ENCODE measurements at places on chromosomes 2 and 18.

GRCh38 chr2:241771286-241772062 lies 5.1 kb upstream of the GAL3ST2 start:
- no peak for DNase-seq

GRCh38 chr2:25673300-25674076 lies at the start of gene DTNB:
Gene DTNB (minus strand): TSS chr2:25673577. CDS start chr2:25652660, 20,917 bp downstream.
- peak; percentile 67 for DNase-seq

DNA sequence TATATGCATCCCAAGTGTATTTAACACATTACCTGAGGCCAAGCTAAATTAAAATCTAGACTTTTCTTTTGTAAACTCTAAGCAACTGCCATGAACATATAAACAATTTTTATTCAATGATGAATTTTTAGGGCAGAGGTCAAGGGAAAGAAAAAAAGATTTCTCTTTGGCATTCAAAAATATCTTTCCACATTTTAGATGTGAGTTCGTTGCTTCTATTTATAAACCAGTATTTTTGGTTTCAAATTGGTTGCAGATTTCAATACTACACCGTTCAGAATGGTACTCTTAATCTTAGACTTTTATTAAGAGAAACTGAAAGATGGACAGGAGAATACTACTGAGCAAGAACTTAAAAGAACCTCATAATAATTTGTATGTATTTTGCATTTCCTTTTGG lies 293.6 kb upstream of the CCDC68 start:
- no peak for DNase-seq

GRCh38 chr2:159267921-159268320 lies 18.6 kb downstream of the WDSUB1 start:
- no peak for DNase-seq

- DNase-seq, result no peak
Observed at GRCh38 chr2:162074632-162074895, 549 bp upstream of the DPP4 start.

- no peak for DNase-seq
Observed at GRCh38 chr2:179020156-179020750, 29.7 kb downstream of the CCDC141 start.

DNA sequence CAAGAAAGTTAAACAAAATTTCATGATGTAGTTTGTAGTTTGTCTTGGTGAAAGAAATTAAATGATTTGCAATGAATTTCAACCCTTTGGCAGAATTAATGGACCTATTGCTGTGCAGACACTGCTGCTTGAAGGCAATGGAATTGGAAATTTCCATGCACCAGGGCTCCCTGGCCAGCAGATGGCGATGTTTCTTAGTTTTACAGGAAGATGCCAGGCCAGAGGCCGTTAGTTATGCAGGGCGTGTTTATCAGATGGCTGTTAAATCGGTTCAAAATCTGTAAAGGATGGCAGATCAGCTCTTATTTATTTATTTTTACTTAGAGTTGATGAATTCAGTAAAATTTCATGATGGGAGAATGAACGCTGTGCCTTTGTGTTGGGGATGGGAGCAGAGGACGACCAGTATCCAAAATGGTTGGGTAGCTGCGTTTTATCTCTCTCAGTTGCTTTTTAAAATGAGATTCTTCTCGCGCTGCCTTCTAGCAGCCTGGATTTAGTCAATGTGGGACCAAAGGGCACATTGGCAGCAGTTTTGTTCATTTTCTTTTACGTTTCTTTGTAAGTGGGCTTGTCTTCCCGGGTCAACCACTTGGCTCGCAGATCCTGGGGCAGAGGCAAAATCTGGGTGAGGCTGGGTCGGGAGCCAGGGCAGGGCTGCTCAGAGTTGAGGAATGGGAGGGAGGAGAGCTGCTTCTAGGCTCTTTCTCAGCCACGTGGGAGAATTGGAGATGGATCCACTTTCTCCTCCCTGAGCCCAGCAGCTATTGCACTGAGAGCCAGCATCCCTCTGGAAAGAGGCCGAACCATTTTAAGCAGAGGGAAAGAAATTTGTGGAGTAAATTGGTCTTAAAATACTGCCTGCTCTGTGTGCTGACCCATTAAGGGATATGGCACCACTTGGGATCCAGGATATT lies 344.0 kb downstream of the PIK3C3 start:
- peak; percentile 92 for DNase-seq

DNA sequence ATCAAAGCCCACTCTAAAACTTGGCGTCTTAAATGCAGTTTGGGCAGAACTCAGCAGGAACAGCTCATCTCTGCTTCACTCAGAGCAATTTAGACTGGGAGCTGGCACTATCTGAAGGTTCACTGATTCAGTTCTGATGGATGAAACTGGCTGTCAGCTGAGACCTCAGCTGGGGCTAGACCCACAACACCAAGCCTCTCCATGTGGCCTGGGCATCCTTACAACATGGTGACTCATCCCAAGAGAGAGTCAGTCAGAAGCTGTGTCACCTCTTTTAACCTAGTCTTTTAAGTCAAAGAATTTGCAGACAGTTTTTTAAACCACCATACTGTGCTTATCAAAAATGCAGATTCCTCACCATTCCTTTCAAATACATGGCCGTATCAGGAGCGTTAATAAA lies 62.6 kb upstream of the ZNF397 start:
- DNase-seq, result no peak

GRCh38 chr2:230423851-230424458 lies 8.0 kb downstream of the SP100 start:
- no peak for DNase-seq

DNA sequence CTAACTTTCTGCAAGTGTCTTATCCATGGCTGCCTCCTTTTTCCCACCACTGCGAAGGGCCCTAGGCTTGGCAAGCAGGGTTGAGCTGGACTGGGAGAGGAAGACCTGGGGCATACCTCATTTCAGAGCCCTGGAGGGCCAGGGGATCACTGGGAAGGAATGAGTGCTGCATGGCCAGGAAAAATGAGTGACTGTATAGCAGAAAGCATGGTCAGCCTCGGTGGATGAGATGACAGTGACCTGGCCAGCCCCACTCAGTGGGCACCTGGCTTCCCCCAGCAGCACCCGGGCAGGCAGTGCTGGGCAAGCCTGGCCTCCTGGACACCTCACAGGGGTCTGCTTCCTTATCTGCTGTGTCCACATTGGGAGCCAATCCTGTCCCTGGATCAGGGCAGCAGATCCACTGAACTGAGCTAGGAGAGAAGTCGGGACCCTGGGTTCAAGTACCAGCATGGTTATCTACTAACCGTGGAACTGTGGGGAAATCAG lies 76.4 kb downstream of the HS1BP3 start:
- no peak for DNase-seq

DNA sequence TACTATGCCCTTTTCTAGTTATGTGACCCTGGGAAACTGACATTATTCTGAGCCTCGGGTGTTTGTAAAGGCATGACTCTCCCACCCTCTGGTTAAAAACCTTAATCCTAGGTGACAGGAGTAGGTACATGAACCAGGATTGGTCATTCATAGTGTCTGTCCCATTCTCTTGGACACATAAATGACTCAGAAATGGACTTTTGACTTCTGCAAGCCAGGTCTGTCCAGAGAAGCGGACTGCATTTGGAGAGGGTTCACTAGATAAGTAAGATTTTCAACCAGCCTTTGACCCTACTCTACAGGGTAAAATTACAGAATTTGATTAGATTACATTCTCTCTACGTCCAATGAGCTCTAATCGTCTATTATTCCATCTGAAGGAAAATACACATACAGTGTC lies 285.9 kb downstream of the DPP10 start:
- DNase-seq, result no peak

DNA sequence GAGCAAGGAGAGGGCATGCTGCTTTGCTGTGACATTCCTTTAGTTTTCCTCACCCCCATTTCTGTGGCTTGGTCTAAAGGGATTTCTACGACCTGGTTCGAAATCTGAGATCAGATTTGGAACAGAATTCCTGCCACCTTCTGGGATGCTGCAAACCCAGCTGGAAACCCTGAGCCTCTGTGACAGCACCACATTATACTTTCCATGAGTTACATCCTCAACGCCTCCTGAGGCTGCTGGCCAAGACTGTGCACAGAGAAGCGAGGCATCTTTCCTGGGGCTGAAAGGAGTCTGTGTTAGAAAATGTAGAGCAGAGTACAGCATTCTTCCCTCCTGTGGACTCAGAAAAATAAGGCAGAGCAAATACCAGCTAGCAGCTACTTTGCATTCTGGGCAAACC lies 138.1 kb upstream of the CHAC2 start:
- peak; percentile 45 for DNase-seq

DNA sequence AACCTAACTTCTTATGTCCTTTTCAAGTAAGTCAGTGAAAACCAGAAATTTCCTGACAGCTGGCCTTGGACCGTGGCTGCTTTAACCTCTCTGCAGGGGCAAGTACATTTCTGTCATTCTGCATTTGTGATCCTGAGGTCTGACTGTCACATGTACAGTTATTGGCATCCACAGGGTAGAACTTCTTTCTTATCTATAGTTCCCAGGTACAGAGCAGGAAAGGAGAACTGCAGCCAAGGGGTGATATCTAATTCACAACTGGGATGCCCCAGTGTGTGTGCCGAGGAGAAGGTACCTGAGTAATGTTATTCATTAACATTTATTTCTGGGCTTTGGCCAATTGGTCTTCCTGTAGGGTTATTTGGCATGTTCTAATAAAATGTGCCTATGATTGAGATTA lies 468.9 kb downstream of the PARD3B start:
- no peak for DNase-seq

DNA sequence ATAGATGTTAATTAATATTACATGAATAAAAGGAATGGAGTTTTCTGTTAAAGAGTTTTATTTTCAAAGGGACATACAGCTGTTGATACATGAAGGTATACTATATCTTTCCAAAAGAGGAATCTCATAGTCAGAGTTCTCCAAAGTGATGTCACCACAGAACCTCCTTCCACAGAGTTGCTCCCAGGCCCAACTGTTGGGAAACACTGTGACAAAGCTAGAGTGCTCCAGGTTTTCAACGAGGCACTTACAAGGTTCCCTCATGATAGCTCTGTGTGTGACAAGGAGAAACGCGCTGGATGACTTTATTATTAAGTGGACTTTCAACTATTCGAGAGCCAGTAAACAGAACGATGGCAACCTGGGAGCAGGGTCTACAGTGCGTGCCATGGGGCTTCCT lies 33.5 kb downstream of the PTPN18 start:
- no peak for DNase-seq

Measured in pons (tissue), 1 donor.